ENCODE measurements at places on chromosomes 11 and 22. TPM values are rescaled to one million over a fixed set of nuclear protein-coding genes. Genes with fewer than 3 reads are reported as not detected.
A peak's percentile ranks its signal among the peaks of the same experiment; 100 is the strongest.

DNA sequence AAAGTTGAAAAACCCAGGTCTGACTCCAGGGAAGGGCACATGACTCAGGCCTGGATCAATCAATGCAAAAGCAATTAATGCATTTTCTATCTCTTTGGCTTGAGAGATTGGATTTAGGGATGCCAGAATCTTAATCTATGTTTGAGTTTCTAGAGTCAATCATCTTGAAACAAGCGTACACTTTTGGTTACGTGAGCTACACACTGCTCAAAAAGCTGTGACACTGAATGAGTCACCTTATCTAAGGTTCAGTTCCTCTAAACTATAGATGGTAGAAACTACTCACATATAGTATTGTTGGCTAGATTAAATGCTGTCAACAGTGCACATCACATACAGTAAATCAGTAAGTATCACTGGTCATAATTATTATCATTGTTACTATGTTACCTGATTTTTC is 24.2 kb downstream of the MRE11 start:
- no peaks in the 10 kb centered on the region for H3K27me3 ChIP-seq
- H3K27ac ChIP-seq, result no peak overlapping the region
- DNase-seq, result no peak
- H3K4me1 ChIP-seq, result no peaks in the 10 kb centered on the region
- peaks cover 65% of the 10 kb centered on the region for H3K36me3 ChIP-seq

DNA sequence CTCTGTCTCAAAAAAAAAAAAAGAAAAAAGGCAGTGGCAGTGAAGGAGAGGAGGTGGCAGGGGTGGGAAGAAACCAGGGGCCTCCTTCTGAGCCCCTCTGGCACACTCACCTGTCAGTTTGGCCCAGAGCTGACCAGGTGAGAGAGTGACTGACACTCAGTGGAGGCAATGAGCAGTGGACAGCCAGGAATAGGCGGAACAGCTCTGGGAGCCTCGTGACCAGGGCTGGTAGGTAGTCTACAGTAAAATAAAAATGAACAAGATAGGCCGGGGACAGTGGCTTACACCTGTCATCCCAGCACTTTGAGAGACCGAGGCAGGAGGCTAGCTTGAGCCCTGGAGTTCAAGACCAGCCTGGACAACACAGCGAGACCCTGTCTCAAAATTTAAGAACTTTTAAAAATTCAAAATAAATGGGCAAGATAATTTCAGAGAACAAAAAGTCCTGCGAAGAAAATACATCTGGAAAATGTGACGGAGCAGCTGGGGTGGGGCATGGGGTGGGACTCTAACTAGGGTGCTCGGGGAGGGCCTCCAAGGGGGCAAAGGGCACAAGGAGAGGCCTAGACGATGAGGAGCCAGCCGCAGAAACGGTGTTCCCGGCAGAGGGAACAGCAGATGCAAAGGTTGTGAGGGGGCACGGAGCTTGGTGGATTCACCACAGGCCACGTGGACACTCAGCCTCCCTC is 3.8 kb upstream of the PDXP start:
- peaks cover 29% of the 10 kb centered on the region for H3K36me3 ChIP-seq
- H3K4me3 ChIP-seq, result no peak overlapping the region
- no peaks in the 10 kb centered on the region for H3K27me3 ChIP-seq
- DNase-seq, result no peak

DNA sequence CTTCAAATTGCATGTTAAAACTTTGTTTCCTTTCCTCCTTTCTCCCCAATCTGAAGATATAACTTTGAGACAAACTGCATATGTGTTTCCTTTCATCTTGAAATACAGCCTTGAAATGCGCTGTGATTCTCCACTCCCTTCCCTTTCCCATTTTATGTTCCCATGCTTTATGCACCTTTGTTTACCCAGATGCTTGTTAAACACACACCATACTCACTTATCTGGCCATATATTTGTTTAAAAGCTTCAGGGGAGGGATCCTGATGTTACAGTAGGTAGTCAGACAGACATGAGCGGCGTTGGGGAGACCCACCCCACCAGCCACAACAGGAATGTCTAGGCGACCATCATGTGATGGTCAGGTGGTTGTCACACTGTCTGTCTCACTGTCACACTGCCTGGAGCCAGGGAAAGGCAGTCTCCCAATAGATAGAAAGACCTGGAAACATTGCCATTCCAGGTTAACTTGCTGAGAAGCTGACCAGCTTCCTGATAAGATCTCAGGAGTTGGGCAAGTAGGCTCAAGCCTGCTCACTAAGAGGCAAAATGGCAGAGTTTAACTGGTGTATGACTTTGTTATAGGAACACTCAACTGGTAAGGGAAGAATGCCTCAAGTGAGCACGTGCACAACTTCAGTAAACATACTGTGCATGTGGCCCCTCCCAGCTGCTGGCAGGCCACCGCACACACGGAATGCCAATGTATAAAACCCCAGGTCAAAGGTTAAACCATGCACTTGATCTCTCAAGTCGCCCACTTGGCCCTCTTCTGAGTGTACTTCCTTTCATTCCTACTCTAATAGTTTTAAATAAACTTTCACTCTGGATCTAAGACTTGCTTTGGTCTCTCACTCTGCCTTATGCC is 23.5 kb upstream of the MSANTD2 start:
- H3K27ac ChIP-seq, result no peak overlapping the region
- no peaks in the 10 kb centered on the region for H3K36me3 ChIP-seq
- no peak overlapping the region for H3K4me3 ChIP-seq
- H3K4me1 ChIP-seq, result peaks cover 4% of the 10 kb centered on the region
- H3K27me3 ChIP-seq, result no peaks in the 10 kb centered on the region

- DNase-seq, result no peak
- no peaks in the 10 kb centered on the region for H3K27me3 ChIP-seq
- H3K36me3 ChIP-seq, result no peaks in the 10 kb centered on the region
- H3K27ac ChIP-seq, result no peak overlapping the region
Measured at GRCh38 chr11:35934981-35935380, 8.9 kb upstream of the LDLRAD3 start.

DNA sequence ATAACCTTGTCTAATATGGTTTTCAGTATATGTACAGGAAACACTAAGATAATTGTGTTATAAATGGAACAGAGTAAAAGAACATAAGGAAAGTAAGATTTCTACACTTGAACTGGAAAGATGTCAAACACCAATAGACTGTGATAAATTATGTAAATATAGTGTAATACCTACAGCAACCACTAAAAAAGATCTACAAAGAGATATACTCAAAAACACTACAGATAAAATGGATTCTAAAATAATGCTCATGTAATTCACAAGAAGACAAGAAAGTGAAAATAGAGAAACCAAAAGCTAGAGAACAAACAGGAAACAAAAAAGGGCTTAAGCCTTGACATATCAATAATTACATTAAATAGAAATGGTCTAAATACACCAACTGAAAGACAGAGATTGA is 30.9 kb downstream of the DEUP1 start:
- H3K27ac ChIP-seq, result no peak overlapping the region
- no peaks in the 10 kb centered on the region for H3K27me3 ChIP-seq
- H3K36me3 ChIP-seq, result no peaks in the 10 kb centered on the region
- DNase-seq, result no peak
- no peak overlapping the region for H3K4me3 ChIP-seq

DNA sequence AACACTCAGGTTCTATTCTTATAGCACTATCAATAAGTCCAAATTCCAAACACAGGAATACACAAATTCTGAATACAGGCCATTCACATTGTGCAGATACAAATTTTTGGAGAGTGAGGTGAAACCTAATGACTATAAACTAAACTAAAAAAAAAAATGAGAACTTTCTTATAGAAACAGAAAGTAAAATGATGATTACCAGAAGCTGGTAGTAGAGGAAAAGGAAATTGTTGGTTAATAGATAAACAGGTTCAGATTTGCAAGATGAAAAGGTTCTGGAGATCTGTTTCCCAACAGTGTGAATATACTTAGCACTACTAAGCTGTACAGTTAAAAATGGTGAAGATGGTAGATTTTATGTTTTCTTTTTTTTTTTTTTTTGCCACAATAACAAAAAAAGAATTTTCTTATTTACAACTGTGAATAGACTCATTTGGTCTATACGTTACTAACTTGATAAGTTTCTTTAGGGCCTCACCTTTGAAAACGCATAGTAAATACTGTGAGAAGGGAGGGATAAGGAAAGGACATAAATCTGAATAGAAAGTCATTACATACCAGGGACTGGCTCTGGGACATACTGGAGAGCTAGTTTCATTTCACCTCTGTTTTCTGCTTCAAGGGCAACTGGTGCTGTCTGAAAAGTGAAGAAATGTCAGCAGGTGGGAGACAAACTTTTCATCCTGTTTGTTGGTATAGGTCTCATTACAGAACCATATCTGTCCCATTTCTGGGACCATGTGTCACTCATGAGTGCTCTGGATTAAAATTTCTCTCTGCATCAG is 14.2 kb upstream of the CCDC89 start:
- H3K4me3 ChIP-seq, result no peak overlapping the region
- H3K4me1 ChIP-seq, result no peaks in the 10 kb centered on the region
- no peak for DNase-seq
- no peak overlapping the region for H3K27ac ChIP-seq
- H3K36me3 ChIP-seq, result no peaks in the 10 kb centered on the region

DNA sequence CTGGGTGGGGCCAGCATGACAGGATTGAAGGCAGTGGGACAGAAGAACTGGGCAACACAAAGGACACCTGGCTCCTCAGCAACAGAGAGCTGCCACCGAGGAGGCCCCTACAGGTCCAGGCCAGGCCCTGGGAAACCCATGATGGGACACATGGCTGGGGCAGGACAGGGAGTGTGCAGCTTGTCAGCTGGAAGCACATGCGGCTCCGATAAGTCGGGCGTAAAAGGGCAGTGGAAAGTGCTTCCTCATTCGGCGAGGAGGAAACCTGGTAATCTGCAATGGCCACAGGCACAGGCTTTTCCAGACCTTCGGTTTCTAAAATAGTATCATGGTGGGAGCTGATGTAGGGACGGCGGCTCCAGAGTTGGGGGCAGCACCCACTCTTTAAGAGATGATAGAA is 16.5 kb downstream of the GNAZ start:
- no peaks in the 10 kb centered on the region for H3K27me3 ChIP-seq
- H3K27ac ChIP-seq, result no peak overlapping the region
- no peak for DNase-seq
- H3K4me1 ChIP-seq, result no peaks in the 10 kb centered on the region

- H3K27ac ChIP-seq, result no peak overlapping the region
- no peak for DNase-seq
- H3K4me3 ChIP-seq, result no peak overlapping the region
Measured at GRCh38 chr11:132921597-132921996, 610.7 kb downstream of the OPCML start.

GRCh38 chr22:42990131-42990838 is 24.7 kb downstream of the PACSIN2 start:
- H3K27me3 ChIP-seq, result no peaks in the 10 kb centered on the region
- peaks cover 39% of the 10 kb centered on the region for H3K4me1 ChIP-seq
- no peaks in the 10 kb centered on the region for H3K36me3 ChIP-seq
- DNase-seq, result no peak

DNA sequence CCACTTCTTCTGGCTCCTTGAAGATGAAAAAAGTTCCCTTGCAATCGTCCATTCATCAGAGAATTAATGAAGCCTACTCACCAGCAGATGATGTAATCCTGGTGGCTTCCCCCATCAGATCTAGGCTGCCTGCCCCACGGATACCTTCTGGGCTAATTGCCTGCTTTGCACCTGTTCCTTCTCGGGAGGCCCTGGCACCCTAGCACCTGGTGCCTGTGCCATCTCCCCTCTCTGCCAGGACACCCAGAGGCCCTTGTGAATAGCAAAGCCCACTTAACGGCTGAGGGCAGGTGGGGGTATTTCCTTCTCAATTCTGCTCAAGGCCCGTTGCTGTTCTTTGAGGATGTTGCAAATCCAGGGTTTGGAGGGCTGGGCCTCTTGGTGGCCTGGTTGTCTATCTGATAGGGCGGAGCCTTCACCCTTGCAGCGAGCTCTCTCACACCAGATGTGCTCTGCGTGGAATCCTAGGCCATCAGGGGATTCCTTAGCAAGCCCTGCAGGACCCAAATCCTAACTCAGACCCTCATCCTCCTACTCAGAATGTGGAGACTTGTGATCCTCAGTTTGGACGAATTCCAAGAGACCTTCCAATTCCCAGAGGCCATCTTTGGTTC is at the start of gene LMO2:
Gene LMO2 (minus strand): TSS at position 363 of the 614 bp plus-strand sequence. CDS start 22,360 bp downstream, outside the sequence.
- peaks cover 36% of the 10 kb centered on the region for H3K4me1 ChIP-seq
- no peaks in the 10 kb centered on the region for H3K27me3 ChIP-seq
- H3K27ac ChIP-seq, result peak within 1 kb of the TSS; percentile 41
- no peaks in the 10 kb centered on the region for H3K36me3 ChIP-seq
- DNase-seq, result no peak
- H3K4me3 ChIP-seq, result no peak within 1 kb of the TSS

OR8A1 gene
- total RNA-seq, result not detected

CARD16 gene
- 48.8 TPM for total RNA-seq

SLC22A25 gene
- total RNA-seq, result not detected

ANO1 gene
- total RNA-seq, result 13.2 TPM

KLHL35 gene
- 3.5 TPM for total RNA-seq

All from upper lobe of left lung (tissue), 6 donors.